ENCODE measurements at places on chromosomes 7 and 10.

DNA sequence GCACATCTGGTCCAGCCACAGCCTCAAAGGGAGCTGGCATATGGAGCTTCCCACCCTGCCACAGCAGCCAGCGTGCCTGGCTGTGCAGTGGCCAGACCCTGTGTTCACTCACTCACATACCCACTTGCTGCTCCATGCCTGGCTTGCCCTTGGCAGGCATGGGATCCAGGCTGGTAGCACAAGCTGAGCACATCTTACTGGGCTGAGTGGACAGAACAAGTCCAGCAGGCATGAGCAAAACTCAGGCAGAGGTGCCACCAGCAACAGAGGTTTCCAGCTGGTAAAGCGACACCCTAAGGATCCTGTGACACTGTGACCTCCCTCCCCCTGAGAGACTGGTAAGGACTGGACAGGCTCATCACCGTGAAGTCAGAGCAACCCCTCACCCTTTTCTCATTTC, 25.1 kb downstream of the SVIL start:
- DNase-seq, result no peak

- DNase-seq, result peak; percentile 69
Measured at GRCh38 chr10:5949009-5949759, 28.2 kb downstream of the IL15RA start.

- peak; percentile 36 for DNase-seq
Measured at GRCh38 chr10:30591249-30591670, 38.3 kb downstream of the LYZL2 start.

GRCh38 chr7:127655720-127656119, 3.7 kb downstream of the SND1 start:
- DNase-seq, result no peak

- DNase-seq, result no peak
Measured at GRCh38 chr7:90536449-90536848, 59.7 kb upstream of the CDK14 start.

GRCh38 chr10:12780634-12781601, 220.6 kb downstream of the CCDC3 start:
- DNase-seq, result no peak

Data from adrenal gland (tissue), 19 donors.